ENCODE measurements at places on chromosomes 1 and 21.

GRCh38 chr1:185694081-185694480, 40.1 kb upstream of the HMCN1 start:
- peak; percentile 24 for DNase-seq

DNA sequence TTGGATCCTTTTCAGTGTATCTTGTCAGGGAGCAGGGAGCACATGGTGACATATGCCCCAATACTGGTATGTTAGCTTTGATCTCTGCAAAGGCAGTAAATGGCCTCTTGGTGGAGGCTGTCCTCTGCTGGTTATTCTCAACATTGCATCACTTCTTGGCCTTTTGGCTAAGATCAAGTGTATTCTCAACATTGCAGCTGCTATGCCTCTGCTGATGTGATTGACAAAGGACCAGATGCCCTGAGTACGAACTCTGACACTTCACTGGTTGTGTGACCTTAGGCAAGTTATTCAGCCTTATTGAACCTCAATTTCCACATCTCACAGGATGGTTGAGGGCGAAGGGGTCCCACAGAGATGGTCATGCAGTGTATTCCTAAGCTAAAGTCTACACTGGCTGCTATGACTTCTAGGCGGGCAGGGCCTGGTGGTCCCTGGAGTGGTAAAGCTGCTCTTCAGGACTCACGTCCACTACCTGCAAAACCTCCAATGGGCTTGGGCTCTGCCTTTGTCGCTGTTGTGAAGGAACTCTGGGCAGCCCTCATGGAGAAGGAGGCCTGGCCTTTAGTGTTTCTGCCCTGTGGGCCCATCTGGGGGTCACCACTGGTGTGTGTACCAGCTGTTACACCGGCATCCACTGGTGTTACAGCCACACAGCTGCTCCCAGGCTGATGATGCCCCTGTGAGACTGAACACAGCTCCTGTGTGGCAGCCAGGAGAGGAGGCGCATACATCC, 64.8 kb downstream of the DNTTIP2 start:
- DNase-seq, result peak; percentile 30

DNA sequence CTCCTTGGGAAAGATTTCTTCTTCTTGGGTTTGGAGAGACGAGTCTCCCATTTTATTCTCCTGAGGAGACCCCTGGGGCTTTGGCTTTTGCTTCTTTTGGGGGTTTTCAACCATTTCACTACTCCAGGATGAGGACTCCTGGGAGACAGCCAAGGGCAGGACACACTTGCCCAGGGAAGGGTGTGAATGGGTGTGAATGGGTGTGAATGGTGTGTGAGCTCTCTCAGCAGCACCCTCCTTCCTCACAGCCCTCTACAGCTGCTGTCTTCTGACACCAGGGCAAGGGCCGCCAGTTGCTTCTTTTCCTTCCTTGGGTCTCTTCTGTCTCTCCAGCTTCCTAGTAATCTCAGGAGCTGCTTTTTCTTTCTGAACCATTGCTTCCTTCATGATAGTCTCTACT, 24.2 kb downstream of the KIF17 start:
- no peak for DNase-seq

DNA sequence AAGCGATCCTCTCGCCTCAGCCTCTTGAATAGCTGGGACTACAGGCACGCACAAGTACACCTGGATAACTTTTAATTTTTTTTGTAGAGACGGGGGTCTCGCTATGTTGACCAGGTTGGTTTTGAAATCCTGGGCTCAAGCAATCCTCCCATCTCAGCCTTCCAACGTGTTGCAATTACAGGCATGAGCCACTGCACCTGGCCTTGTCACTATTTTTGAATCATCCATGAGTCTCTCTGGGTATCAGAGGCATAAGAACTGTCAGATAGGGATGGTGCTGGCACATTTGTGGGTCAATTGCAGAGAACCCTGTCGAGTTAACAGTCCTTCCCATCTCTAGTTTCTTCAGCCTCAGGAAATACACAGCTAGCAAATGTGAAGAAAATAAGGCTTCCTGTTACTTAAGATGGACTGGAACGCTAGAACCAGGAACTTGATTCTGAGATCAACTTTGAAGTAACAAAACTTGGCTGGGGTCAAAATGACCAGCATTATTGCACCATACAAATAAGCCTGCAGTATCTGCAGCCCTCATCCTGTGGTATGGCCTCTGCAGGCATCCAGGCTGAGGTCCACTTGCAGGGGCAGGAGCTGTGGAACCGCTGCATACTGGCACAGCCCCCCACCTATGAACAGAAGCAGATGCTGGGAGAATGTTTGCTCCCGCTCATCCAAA, 124.3 kb upstream of the GADD45A start:
- no peak for DNase-seq

GRCh38 chr1:247212627-247213617, 41.1 kb upstream of the ZNF124 start:
- no peak for DNase-seq

- no peak for DNase-seq
Observed at GRCh38 chr1:33343539-33343938, 22.6 kb upstream of the A3GALT2 start.

GRCh38 chr1:76587212-76587611, 280.1 kb upstream of the ST6GALNAC5 start:
- no peak for DNase-seq

- DNase-seq, result peak; percentile 95
Observed at GRCh38 chr1:205317311-205317917, 4.1 kb downstream of the NUAK2 start.

DNA sequence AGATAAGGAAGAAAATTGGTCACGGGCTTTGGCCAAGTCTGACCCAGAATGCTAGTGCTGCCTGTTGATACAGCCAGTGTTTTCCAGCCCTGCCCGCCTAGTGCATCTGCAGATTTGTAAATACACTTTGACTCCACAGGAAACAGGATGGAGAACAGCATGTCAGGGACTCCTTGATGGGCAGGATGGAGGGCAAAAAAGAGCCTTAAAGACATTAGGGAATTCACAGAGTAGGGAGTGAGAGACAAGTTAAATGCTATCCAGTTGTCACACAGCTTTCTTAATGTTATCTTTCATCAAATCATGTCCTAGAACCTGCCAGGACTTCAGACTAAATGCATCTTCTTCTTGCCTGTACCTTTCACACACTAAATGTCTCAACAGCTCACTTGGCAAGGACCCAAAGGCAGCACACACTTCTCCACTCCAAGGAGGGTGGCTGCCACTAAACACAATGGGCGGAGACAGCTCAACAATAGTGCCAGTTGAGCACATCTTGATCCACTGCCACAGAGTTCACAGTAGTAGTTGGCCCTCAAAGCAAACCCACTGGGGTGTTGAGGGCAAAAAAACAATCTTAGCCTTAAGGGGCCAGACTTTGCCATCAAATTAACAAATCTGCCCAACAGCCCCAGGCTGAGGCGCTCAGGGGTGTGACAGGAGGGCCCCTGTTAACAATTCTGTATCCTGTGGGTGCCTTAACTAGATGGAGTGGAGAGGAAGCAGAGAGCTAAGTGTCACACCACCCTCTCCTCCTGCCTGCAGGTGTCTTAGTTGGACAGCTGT, 2.7 kb downstream of the HIVEP3 start:
- peak; percentile 58 for DNase-seq

Measured in left colon (tissue), 2 donors.